ENCODE measurements at places on chromosomes 11 and 22. TPM values are rescaled to one million over a fixed set of nuclear protein-coding genes. Genes with fewer than 3 reads are reported as not detected.

DNA sequence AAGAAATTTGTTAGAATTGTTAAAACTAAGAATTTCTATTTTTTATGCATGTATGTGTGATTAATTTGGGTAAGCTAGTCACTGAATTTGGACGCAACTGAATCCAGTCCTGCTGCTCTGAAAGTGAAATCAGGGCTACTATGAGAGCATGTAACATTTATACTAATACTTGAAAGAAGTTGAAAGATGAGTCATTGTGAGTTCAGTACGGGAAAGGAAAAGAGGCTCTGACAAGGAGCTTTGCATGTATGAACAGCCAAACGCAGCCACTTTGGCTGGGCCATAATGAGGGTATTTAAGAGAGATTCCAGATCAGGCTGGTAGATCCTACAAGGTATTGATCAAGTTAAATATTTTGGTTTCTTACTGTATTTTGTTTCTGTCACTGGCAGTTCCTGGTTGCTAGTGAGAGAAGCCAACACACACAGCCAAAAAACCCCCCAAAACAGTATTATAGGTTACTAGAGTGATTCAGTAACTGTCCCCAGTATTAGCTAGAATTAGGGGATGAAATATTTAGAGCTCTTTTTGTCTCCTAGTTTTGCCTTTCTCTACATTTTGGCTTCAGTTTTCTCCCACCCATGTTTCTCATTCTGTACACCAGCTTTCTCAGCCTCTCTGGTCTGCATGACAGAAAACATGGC lies 14.1 kb downstream of the AASDHPPT start:
- DNase-seq: no peak

- DNase-seq: no peak
Measured at GRCh38 chr22:36816636-36817524, at the start of gene PVALB. Gene PVALB (minus strand): TSS chr22:36817035. CDS start chr22:36817005, 30 bp downstream.

GRCh38 chr22:23450434-23450795 lies 129.7 kb downstream of the IGLL1 start:
- no peak for DNase-seq

- no peak for DNase-seq
Measured at GRCh38 chr11:21635394-21636145, 557.3 kb upstream of the ANO5 start.

DNA sequence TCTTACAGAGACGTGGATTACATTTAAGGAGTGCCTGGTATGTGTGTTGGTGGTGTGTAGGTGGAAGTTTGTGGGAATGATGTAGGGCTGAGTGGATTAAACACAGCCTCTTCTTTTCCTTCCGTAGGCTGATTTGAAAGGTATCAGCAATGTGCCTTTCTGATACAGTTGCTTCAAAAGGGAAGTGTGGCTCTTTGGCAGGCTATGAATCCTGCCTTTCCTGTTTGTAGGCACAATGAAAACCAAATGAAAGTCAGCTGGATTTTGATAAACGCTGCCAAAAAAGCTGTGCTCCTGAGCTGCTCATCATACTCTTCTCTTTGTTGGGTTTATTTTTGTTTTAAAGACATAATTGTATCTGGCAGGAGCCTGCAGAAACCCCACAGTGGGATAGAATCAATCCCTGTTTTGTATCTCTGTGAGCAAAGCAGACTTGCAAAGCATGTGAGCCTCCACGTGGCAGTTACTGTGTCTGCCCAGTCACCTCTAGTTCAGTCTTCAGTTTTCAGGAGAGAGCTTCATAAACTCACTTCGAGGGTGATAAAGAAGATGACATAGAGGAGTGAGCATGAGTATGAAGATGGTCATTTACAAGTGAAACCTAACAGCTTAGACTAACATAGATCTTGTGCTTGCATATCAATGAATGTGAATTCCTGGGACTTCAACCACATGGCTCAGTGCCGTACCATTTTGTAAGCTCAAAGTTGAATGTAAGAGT lies 655.7 kb upstream of the KIRREL3 start:
- no peak for DNase-seq

The POTEH gene
- total RNA-seq: not detected

The TRIM68 gene
- total RNA-seq: 28.9 TPM

The C22orf31 gene
- total RNA-seq: not detected
